Cerebellar nuclear complex (tissue), 1 donor: ENCODE measurements at places on chromosomes 4 and X.
A peak's percentile ranks its signal among the peaks of the same experiment; 100 is the strongest.

- DNase-seq = no peak
Observed at GRCh38 chrX:122475306-122475705, 708.8 kb upstream of the GRIA3 start.

GRCh38 chr4:79676705-79677104, 268.7 kb upstream of the GK2 start:
- no peak for DNase-seq

DNA sequence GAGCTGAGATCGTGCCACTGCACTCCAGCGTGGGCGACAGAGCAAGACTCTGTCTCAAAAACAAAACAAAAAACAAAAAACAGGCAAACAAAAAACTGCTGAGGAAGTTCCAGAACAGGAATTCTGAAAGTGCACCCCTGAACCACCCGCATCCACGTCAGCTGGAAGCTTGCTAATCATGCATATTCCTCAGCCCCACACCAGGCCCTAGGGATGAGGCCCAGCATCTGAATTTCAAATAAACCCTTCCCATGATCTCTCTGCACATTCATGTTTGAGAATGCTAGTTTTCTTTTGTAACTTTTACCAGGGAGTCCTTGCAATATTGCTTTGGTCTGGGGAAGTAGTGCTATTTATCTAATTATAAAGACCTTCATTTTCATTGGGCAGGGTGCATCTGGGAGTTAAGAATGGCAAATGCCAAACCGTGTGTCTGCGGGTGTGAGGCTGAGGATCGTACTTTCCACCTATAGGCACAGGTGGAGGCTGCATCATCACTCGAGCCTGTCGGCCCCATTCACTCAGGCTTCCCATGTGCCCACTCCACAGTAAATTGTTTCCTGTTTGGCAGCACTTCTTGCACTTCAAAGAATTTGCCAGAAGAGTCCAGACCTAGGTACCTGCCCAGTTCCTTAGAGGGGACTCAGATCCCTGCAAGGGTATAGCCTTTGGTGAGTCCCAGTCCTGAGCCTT, 23.6 kb downstream of the CCKAR start:
- DNase-seq = no peak

DNA sequence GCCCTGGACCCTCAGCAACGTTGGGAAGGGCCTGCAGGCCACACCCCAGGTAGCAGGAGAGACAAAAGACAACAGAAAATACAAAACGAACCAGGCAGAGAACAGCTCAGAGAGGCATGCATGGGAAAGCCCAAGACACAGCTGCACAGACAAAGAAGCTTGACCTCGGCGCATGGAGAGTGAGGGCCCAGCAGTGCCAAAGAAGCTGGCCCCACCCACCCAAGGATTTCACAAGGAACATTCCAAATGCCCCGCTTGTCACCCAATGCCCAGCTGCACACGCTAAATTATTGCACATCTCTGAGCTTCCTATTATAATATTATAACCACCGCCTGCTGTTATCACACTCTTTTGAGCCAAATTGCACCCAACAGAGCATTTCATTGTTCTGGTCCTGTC, 147.7 kb upstream of the TBL1X start:
- DNase-seq = no peak

GRCh38 chrX:125681058-125681457, 361.4 kb downstream of the TEX13C start:
- no peak for DNase-seq

DNA sequence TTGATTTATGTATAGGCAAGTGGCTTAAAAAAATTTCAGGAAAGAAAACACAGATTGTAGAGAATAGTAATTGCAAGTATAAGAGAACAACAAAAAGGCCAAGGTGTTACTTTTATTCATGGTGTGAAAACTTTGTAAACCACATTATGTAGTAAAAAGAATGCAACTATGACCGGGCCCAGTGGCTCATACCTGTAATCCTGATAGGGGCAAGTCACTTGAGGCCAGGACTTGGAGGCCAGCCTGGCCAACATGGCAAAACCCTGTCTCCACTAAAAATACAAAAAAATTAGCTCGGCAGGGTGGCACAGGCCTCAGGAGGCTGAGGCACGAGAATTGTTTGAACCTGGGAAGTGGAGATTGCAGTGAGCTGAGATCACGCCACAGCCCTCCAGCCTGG, 131.7 kb downstream of the DCK start:
- no peak for DNase-seq

GRCh38 chr4:128649575-128650205, 159.8 kb upstream of the JADE1 start:
- DNase-seq = no peak

- no peak for DNase-seq
Observed at GRCh38 chrX:66684196-66684595, 45.3 kb upstream of the EDA2R start.

DNA sequence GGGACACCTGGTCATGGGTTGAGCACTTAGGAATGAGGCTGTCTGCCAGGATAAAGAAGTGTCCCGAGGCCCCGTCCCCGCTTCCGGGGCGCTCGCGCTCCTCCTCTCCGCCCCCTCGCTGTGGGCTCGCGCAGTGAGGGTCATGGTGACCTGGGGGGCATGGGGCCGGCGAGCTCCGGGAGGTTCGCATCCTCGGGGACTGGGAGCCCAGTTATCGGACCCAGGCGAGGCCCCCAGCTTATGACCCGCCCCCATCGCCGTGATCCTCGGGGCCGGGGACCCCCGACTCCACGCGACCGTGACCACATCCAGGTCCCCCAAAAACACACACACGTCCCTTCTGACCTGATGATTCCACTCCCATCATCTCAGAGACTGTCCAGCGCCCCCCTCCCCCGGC, 35.3 kb upstream of the SRPX start:
- DNase-seq = no peak

DNA sequence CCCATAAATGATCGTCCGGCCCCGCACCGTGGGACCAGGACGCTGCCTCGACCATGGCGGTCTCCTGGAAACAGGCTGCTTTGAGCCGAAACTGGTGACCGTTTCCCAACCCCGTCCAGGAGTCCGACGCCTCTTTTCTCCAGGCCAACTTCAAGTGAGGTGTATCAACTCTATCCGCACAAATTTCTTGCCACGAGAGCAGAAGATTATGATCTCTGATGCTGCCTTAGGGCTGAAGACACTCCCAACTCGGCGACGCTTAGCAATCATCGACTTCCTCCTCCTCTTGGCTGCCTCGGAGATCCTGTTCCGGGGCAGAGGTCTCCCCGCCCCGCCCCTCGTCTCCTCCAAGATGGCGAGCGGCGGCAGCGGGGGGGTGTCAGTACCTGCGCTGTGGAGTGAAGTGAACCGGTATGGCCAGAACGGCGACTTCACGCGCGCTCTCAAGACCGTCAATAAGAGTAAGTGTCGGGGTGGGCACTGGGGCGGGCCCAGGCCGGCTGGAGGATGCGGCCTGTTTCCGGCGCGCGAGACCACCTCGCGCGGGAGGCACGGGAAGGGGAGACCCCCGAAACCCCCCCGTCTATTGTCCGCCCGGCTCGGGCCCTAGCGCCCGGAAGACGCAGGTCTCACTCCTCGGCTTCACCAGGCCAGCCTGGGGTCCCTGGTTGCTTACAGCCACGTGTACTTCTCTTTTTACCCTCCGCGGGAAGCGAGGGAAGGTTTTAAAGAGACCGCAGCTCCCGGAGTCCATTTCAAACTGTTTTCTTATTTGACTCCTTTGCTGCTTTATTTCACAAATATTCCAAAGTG, at the start of gene SRP72:
TSS of gene SRP72 (plus strand) at position 334 of the 813 bp plus-strand sequence. CDS start at position 353, 19 bp downstream.
- DNase-seq = peak; percentile 75
